Activated CD4-positive, alpha-beta T cell treated with anti-CD3 and anti-CD28 coated beads for 36 hours (primary cell): ENCODE measurements at places on chromosomes 7 and 10. TPM values are rescaled to one million over a fixed set of nuclear protein-coding genes. Genes with fewer than 3 reads are reported as not detected.

The FAM25G gene
- not detected for total RNA-seq

DNA sequence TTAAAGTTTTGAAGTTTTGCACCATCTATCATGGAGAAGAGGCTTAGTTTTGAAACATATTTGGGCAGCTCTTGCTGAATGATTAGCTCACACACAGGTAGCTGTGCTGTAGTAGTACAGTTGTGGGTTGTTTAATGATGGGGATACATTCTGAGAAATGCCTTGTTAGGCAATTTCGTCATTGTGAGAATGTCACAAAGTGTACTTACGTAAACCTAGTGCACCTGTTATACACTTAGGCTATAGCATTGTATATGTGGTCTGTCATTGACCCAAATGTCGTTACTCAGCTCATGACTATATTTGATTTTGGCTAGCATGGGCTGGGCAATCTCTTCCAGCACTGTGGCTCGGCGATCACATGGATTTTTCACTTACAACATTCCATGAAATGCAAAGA is 247.2 kb upstream of the IGFBP3 start:
- no peaks in the 10 kb centered on the region for H3K27me3 ChIP-seq
- no peak overlapping the region for H3K4me3 ChIP-seq
- H3K4me1 ChIP-seq, result no peaks in the 10 kb centered on the region
- no peaks in the 10 kb centered on the region for H3K36me3 ChIP-seq
- no peak for DNase-seq

DNA sequence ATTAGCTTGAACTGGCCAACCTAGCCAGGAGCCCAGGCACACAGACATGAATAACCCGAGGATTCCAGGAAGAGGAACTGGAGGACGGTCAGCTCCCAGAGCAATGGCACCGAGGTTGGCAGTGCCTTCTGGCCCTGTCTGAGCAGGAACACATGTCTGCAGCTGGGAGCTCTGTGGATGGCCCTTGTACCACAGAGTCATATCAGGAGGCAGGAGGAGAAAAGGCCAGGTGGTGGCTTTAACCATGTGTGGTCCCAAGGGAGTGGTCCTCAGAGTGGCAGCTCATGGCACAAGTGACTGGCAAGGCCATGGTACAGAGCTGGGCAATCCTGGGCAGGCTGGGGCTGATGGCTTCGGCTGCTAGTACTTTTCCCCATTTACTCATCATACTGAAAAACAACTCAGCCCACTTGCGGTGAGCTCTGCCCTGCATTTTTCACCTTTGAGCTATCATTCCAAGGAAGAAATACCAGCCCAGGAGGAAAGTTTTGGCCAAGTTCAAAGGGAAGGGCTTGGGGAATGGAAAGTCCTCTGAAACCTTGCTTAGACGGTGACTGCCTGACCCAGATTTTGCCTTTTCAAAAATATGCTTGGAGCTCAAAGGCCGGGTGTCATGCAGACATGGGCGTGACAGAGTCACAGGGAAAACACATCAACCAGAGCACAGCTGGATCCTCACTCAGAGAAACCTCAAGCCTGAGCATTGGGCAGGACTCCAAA is 25.7 kb upstream of the LOXL4 start:
- no peak overlapping the region for H3K4me3 ChIP-seq
- H3K27me3 ChIP-seq, result peaks cover 8% of the 10 kb centered on the region
- DNase-seq, result no peak
- H3K4me1 ChIP-seq, result no peaks in the 10 kb centered on the region
- no peak overlapping the region for H3K27ac ChIP-seq

GRCh38 chr7:131456338-131456737 is 100.1 kb downstream of the PODXL start:
- H3K4me3 ChIP-seq, result no peak overlapping the region
- peaks cover 2% of the 10 kb centered on the region for H3K4me1 ChIP-seq
- DNase-seq, result no peak
- peaks cover 12% of the 10 kb centered on the region for H3K36me3 ChIP-seq
- no peaks in the 10 kb centered on the region for H3K27me3 ChIP-seq

DNA sequence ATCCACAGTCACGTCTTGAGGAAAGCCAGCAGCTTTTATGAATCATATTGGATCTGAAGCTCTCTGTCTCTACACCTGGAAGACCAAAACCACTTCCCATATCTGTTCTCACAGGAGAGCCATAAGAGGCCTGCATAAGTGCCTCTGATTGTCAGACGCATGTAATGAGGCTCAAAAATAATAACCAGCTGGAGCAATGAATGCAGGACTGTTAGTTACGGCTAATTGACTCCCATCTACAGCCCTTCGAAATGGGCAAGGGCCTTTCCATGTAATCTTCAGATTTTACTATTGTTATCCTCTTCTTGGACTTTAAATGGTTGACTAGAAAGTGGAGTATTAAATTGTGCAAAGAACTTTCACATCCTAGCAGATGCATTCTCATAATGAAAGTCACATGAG is 4.4 kb upstream of the SEMA3C start:
- H3K4me1 ChIP-seq, result peaks cover 4% of the 10 kb centered on the region
- H3K27me3 ChIP-seq, result peaks cover 26% of the 10 kb centered on the region
- no peak overlapping the region for H3K4me3 ChIP-seq
- no peak for DNase-seq

DNA sequence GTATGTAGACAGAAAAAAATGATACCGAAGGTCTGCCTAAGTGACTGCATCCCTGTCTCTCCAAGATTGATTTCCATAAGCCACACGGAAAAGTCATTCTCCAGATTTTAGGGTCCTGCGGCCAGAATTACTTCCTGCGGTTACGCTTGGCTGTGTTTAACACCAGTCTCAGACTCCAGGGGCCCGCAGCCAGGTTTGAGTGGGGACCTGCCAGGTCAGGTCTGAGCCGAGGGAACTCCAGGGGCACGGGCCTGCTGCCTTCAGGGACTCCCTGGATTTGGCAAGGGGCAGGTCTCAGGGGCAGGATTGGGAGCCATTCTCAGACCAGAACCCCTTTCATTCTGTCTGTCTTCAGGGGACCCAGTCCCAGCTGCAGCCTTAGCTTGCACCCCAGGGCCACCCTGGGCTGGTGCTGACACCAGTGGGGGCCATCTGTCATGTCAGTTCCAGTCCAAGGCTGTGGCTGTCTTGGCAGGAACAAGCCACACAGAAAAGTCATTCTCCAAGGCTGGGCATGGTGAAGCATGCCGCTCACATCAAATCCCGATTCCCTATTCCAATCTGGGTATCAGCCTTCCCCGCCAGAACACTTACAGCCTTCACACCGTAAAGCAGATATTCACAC is 39.0 kb downstream of the TMEM120A start:
- peaks cover 6% of the 10 kb centered on the region for H3K36me3 ChIP-seq
- no peak overlapping the region for H3K4me3 ChIP-seq
- H3K4me1 ChIP-seq, result no peaks in the 10 kb centered on the region
- H3K27ac ChIP-seq, result no peak overlapping the region

GRCh38 chr10:99431190-99431760 is 851 bp upstream of the GOT1 start:
- no peaks in the 10 kb centered on the region for H3K27me3 ChIP-seq
- peaks cover 34% of the 10 kb centered on the region for H3K4me1 ChIP-seq
- peak; percentile 33 for DNase-seq
- H3K36me3 ChIP-seq, result peaks cover 3% of the 10 kb centered on the region

DNA sequence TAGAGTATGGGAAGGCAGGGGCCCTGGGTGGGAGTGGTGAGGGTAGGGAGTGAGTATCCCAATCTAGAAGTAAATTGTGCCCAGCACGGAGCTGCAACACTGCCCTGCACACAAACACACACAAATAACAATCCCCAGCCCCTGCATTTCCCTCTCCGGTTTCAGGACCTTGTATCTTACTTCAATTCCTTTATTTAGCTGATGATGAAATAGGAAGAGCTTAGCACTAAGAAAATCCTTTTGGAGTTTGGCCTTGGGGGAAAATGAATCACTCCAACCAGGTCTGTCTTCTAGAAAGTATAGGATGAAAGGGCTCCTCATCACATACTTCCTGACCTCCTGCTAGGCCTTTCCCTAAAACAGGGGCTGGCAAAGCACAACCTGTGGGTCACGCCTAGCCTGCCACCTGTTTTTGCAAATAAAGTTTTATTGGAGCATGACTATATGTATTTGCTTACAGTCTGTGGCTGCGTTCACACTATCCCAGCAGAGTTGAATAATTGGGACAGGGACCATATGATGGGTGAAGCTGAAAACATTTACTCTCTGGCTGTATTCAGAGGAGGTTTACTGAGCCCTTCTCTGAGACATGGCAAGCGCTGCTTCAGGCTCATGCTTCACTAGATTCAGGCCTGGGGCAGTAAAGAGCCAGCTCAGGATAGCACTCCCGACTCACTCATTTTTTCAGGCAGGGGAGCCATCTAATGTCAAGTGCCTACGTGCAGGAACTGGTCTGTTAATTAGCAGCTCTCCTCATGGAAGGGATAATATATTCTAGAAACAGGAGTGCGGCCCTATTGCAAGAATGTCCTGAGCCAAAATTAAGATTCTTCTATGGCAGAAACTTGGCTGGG is 111.0 kb downstream of the EGFR start:
- H3K36me3 ChIP-seq, result no peaks in the 10 kb centered on the region
- no peak for DNase-seq
- no peak overlapping the region for H3K4me3 ChIP-seq
- peaks cover 21% of the 10 kb centered on the region for H3K27me3 ChIP-seq
- H3K4me1 ChIP-seq, result peaks cover 32% of the 10 kb centered on the region

DNA sequence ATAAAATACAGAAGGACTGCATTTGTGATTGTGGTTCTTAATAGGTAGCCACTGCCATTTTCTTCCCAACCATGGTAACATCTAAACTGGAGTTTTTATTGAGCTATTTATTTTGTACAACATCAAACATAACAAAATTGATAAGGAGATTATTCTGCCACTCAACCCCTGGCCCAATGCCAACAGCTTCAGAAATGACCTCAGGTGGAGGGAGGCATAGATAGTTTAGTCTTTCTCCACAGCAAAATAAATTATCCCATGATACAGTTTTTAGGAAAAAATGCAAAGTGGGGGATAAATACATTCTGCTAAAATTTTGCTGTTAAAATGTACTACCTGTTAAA is 57.6 kb downstream of the LRRTM3 start:
- no peaks in the 10 kb centered on the region for H3K36me3 ChIP-seq
- H3K4me1 ChIP-seq, result no peaks in the 10 kb centered on the region

The STAG3 gene
- 24.7 TPM for total RNA-seq

The PIK3AP1 gene
- 2.7 TPM for total RNA-seq

DNA sequence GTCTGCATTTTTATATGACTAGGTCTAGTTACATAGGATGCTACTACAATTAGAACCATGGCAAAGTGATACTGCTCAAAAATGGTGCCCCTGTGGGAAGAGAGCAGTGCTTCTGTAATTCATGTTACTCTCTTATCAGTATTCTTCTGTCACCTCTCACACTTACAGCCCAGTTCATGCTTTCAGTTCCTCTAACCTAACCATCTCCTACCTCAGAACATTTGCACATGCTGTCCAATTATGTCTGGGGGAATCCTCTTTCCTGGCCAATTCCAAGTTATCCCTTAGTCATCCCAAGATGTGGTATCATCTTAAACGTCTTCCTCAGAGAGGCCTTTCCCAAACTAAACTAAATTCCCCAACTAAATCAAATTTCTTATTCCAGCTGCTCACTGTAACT is 190.2 kb downstream of the RELN start:
- no peak overlapping the region for H3K27ac ChIP-seq
- DNase-seq, result no peak
- no peaks in the 10 kb centered on the region for H3K36me3 ChIP-seq

DNA sequence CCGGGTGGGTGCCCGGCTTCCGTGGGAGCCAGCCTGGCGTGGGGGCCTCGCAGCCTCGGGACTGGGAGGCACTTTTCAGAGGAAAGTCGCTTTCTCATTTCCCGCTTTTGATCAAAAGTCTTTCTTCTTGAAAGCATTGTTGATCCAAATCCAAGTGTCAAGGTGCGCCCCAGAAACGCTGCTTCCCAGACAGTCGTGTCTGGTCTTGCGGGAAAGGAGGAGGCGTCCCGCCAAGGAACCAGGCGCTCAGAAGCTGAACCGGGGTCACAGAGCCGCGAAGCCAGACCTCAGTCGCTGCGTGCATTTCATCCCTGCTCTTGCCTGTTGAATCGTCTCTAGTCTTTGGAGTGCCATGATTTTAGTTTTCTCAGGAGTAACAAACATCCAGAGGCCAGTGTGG is 1.1 kb upstream of the BNIP3 start:
- peak overlapping the region; percentile 71 for H3K4me3 ChIP-seq
- H3K27ac ChIP-seq, result no peak overlapping the region
- H3K4me1 ChIP-seq, result peaks cover 26% of the 10 kb centered on the region
- DNase-seq, result no peak
- H3K36me3 ChIP-seq, result peaks cover 36% of the 10 kb centered on the region

- peaks cover 6% of the 10 kb centered on the region for H3K27me3 ChIP-seq
- no peak for DNase-seq
- no peak overlapping the region for H3K27ac ChIP-seq
Measured at GRCh38 chr10:49294731-49295130, 4.2 kb upstream of the C10orf71 start.

GRCh38 chr10:5814110-5815107 is 1.2 kb upstream of the GDI2 start:
- peaks cover 54% of the 10 kb centered on the region for H3K4me1 ChIP-seq
- peaks cover 32% of the 10 kb centered on the region for H3K36me3 ChIP-seq
- peak overlapping the region; percentile 92 for H3K4me3 ChIP-seq
- peak overlapping the region; percentile 98 for H3K27ac ChIP-seq
- DNase-seq, result no peak
- H3K27me3 ChIP-seq, result no peaks in the 10 kb centered on the region

DNA sequence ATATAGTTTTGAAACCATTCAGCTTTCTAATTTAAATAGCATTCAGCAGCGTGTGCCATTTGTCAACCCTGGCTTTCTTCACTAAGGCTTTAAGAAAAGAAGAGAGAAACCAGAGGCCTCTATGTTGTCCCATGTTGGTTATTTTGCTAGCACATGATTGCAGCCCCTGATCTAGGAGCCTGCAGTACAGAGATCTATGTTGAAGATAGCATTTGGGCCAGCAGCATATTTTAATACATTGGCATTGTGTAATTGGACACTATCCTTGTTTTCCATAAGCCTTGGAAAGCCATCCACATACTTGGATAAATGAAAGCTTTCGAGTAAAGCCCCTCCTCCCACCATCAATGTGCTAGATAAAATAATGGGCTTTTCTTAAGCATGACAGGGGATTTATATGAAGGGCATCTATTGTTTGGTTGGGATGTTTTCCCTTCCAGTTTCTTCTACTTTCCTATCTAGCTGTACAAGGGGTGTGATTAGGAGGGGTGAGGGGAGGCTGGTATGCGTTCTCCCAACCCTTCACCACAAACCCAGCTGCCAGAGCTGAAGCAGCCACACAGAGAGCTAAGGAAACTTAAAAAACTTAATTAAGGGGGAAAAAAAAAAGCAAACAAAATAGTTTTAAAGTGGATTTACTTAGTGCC is 23.1 kb upstream of the SDHAF3 start:
- no peak overlapping the region for H3K27ac ChIP-seq
- no peak overlapping the region for H3K4me3 ChIP-seq
- DNase-seq, result no peak
- H3K27me3 ChIP-seq, result peaks cover 12% of the 10 kb centered on the region

DNA sequence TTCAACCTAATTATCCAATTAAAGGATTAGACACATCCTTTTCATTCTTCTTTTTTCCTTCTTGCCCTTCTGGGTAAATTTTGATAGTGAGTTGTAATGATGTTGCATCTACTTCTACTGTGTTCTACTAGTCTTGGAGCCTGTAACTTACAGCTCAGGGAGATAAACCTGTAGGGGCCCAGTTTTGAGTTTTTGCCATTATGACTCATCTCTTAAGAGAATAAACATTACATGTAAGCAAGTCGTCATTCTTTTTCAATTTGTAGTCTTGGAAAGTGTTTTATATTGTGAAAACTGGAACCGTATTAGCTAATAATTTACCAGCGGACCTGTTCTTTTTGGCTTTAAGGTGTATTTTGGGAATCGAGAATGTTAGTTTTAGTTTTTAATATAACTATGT is 89.7 kb upstream of the RPA3 start:
- no peak for DNase-seq
- no peak overlapping the region for H3K27ac ChIP-seq
